ENCODE measurements at places on chromosomes 12 and 14.
A peak's percentile ranks its signal among the peaks of the same experiment; 100 is the strongest.

GRCh38 chr14:67722293-67722692 lies 20.6 kb downstream of the RDH12 start:
- no peak for DNase-seq

DNA sequence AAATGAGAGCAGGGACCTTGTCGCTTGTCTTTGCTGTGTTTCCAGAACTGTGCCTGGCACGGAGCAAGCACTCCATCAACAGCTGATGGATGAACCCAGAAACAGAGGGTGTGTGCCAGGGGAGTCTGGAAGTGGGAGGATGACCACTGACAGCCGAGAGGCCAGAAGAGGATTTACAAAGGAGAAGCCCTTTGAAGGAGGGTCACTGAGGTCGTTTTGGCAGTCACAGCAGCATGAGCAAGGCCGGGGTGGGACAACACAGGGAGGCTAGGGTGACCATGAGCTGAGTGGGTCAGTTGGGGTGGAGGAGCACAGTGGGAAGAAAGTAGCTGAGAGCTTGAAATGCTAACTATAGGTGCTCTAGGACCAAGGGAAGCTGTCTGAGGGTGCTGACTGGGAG lies 199.6 kb downstream of the NTF3 start:
- no peak for DNase-seq

GRCh38 chr12:98222135-98222534 lies 293.3 kb upstream of the TMPO start:
- DNase-seq, result no peak

GRCh38 chr14:85400678-85401077 lies 129.3 kb upstream of the FLRT2 start:
- DNase-seq, result no peak

DNA sequence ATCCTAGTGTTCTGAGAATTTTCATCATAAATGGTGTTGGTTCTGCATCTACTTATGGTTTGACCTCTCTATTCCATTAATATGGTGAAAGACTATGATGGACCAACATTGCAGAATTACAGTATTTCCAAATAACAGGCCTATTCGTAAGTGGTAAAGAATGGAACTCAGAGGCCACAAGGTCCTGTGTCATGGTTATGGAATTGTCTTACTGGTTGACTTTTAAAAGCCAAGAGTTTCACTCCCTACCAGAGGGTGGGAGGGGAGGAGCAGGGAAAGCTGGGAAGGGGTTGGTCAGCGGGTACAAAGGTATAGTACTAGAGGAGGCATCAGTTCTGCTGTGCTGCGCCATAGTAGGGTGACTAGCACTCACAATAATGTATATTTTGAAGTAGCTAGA lies 153.4 kb downstream of the TMEM132D start:
- DNase-seq, result no peak

GRCh38 chr12:55850893-55851292 lies 8.2 kb upstream of the MMP19 start:
- no peak for DNase-seq

DNA sequence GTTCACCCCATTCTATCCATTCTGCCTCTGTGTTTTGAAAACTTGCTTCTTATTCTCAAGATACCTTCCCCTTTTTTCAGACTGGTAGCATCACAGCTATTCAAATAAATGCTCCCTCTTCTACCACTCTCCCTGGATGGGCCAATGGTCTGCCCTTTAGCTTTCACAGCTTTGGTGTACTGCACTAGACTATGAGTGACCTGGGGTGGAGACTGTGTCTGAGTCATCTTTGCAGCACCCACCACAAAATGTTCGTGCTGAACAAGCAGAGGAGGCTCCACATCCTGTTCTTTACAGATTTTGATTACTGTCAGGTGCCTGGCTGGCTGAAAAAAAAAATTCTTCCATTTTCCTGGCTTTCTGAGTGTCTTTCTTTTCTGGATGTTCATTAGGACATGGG lies 1104.1 kb upstream of the TMEM132C start:
- DNase-seq, result peak; percentile 38

Measured in activated T-cell treated with anti-CD3 and anti-CD28 coated beads, Interleukin-2, amount 50 U/mL, for 72 hours (primary cell).